ENCODE measurements at places on chromosomes 6 and 20. TPM values are rescaled to one million over a fixed set of nuclear protein-coding genes. Genes with fewer than 3 reads are reported as not detected.

The FLOT1 gene
- polyA plus RNA-seq: 109 TPM

The SLC52A3 gene
- 0.58 TPM for polyA plus RNA-seq

The CCR6 gene
- not detected for polyA plus RNA-seq

The SPTLC3 gene
- polyA plus RNA-seq: 2.3 TPM

The DSP gene
- polyA plus RNA-seq: 3.3 TPM

The TBX18 gene
- polyA plus RNA-seq: 15.9 TPM

The TRAPPC3L gene
- not detected for polyA plus RNA-seq

The NHSL1 gene
- polyA plus RNA-seq: 23.0 TPM

The PARD6B gene
- polyA plus RNA-seq: not detected

The PMEPA1 gene
- 22.7 TPM for polyA plus RNA-seq

The FAM50B gene
- polyA plus RNA-seq: 5.5 TPM

The CASS4 gene
- polyA plus RNA-seq: 8.6 TPM

The ADGRB3 gene
- 0.96 TPM for polyA plus RNA-seq

The CLPSL1 gene
- polyA plus RNA-seq: not detected

The C6orf141 gene
- not detected for polyA plus RNA-seq

The SEL1L2 gene
- not detected for polyA plus RNA-seq

GRCh38 chr6:118746825-118747174 lies 95.4 kb upstream of the CEP85L start:
- DNase-seq: no peak

- DNase-seq: no peak
These were observed 106.9 kb downstream of the TBX18 start for GRCh38 chr6:84657486-84657885.

DNA sequence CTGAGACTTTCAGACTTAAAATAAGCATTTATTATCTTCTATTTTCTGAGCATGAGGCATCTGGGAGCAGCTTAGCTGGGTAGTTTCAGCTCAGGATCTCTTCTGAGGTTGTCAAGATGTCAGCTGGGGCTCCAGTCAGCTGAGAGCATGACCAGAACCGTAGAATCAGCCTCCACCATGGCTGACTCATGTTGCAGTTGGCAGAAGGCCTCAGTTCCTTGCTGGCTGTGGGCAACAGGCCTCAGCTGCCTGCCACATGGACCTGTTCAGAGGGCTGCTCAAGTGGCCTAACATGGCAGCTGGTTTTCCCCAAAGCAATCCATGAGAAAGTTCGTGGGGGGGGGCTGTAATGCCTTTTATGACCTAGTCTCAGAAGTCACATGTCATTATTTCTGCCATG lies 142.3 kb downstream of the LY86 start:
- DNase-seq: no peak

DNA sequence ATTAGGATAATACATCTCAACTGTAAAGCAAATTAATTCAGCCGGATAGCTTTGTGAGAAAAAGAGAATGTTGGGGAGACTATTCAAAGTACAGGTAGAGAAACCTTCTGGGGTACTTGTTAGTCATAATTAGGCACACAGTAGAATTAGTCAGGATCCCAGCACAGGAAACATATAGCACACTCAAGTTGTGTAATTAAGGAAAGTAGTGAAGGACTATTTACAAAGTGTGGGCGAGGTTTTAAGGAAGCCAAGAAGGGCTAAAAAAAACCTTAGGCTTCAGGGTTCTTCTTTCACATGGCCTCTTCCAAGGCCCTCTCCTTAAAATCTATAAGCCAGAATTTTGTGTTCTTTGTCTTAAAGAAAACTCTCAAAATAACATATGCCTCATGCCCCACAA lies 126.7 kb downstream of the RTN4IP1 start:
- no peak for DNase-seq

GRCh38 chr6:1379017-1379787 lies 10.2 kb upstream of the FOXF2 start:
- no peak for DNase-seq

GRCh38 chr6:5729813-5730517 lies 276.8 kb downstream of the NRN1 start:
- no peak for DNase-seq

GRCh38 chr6:138393871-138394783 lies 9.9 kb upstream of the HEBP2 start:
- no peak for DNase-seq

- DNase-seq: no peak
These were observed 67.2 kb upstream of the PTGIS start for GRCh38 chr20:49635166-49635565.

DNA sequence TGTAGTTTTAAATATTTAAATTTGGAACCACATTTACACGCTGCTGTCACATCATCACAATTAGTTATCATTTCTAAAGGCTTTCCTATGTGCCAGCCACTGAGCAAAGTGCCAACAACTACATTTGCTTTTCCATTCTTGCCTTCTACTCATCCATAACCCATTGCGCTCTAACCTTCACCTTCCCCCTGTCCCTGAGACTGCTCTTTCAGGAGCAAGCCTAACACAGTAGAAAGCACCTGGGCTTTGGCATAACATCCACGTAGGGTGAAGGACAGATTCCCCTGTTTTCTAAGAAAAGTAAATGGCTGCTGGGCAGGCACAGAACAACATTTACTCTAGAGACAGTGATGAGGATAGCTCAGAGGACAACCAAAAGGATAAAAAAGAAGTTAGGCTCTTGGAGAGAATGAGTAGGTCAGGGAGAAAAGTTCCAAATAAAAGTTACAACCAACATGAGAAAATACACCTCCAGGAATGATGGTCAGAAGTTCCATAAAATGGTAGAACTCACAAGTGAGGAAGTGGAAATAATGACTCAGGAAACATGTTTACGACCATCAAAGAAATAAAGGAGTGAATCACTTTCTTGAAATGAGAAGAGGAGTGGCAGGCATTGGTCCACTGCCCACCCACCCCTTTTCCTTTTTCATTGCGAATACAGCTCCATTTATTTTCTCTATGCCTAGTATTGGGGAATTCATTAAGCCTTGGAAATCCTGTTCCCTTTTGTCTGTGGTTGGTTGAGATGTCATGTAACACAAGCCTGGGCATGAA lies 77.2 kb downstream of the PFDN4 start:
- DNase-seq: no peak

DNA sequence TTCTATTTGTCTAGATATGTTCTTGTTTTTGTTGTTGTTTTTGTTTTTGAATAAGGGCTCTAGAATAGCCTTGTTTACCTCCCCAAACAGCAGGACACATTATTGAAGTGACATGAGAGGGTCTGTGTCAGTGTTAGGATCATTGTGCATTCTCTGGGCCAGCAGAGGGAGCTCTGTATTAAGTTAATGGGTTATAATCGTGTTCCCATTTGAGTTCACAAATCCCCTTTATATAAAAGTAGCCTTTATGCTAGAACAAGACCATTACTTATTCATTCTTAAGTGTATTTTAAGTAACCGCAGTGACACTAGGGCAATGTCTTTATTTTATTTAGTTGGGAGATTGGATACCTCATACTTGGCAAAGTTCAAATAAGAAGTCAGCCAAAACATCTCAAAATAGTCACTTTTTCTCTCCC lies 44.8 kb downstream of the STK4 start:
- DNase-seq: peak; percentile 52

DNA sequence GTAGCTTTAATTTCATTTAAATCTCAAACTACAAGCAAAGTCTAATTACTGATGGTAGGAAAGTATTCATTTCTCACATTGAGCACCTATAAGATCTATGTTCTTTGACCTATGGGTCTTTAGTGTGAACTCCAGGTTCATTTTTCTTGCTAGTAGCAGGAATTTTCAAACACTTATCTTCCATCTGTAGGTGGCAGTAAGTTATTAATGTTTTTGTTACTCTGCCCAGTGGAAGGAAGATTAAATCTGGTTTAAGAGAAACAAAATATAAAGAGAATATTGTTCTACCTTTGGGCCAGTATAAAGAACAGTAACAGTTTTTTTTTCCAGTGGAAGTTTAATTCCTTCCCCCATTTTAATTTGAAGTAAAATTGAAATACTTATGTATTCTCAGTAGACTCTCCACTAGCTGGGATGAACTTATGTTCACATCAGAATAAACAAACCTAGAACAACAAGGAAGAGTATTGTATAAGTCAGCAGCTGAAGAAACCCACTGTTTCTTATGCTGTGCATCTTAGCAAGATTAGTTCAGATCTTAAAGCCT lies 328.2 kb downstream of the PHF3 start:
- DNase-seq: no peak

GRCh38 chr6:63804381-63804956 lies 168.9 kb downstream of the PHF3 start:
- DNase-seq: no peak

DNA sequence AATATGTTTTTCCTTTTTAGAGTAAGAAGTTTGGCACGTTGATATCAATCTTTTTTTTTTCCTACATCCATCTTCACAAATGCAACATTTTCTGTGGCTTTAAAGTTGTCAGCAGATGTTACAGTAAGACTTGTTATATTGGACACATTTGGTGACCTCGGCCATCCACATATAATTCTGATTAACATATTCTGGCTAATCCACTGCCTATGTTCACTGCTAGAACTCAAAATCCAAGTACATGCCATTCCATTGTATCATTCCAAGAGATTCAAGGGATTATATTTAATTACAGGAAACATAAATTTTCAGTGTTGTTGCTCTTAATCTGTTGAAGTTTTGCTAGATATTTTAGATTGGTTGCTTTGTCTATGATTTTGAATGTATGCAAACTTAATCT lies 367.6 kb downstream of the TENT5A start:
- no peak for DNase-seq

- DNase-seq: no peak
These were observed 132.5 kb downstream of the PREX1 start for GRCh38 chr20:48695255-48695654.

- peak; percentile 4 for DNase-seq
These were observed 118.4 kb downstream of the GRM4 start for GRCh38 chr6:34027445-34027936.

DNA sequence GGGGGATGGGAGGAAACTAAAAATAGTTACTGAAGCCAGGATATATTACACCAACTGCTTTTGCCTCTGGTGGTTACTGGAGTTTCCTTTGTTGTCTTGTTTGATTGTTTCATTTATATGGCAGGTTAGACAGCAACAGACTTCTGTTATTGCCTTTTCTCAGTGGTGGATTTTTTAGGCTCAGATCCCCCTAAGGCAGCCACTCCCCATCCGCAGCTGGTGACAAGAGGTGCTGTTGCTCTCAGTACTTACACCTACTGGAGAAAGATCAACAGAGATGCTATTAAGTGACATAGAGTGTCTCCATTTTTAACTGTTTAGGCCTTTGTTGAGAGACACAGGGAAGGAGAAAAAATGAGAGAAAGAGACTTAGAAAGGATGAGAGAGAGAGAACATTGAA lies 552.1 kb downstream of the PKHD1 start:
- DNase-seq: no peak

DNA sequence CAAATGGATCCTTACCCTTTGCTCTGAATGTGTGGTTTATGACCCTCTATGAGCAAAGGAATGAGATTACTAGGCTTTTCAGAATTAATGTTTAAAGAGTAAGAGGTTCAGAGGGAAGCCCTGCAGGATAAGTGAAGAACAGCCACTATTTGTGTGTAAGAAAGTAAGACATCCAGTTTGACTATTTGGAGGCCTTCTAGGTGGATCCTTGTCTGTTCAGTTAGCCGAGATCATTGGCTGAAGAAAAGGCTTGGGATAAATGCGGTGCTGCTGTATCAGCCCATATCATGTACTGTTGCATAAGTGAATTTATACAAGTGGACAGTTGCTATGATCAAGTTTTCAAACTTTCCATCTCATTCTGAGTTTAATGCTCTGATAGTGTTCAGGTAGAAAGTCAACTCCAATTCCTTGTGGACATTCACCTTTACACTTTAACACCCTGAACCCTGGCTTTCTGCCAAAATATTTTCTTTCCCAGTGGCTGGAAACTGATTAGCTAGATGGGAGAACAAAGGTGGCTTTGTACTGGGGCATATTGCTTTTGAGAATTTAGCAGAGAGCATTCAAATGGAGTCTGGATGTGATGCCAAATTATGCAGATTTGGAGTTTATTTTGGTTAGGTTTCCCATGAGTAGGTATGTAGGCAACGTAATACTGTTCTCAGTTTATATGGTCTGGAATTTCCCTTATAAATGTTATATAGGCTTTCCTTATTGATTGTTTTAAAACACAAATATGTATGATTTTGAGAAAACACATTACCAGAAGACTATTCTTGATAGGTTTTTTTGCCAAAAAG lies 15.0 kb downstream of the PARD6B start:
- no peak for DNase-seq

GRCh38 chr6:43509984-43510826 lies at the start of gene LRRC73:
Gene LRRC73 (minus strand): TSS chr6:43510346. CDS start chr6:43509785, 561 bp downstream.
- DNase-seq: peak; percentile 77

- no peak for DNase-seq
These were observed 35.7 kb upstream of the ZNF391 start for GRCh38 chr6:27352850-27353249.

GRCh38 chr20:46148313-46149208 lies 30.4 kb downstream of the CD40 start:
- no peak for DNase-seq

- DNase-seq: no peak
These were observed 164.8 kb downstream of the MRPL14 start for GRCh38 chr6:43962458-43962857.

DNA sequence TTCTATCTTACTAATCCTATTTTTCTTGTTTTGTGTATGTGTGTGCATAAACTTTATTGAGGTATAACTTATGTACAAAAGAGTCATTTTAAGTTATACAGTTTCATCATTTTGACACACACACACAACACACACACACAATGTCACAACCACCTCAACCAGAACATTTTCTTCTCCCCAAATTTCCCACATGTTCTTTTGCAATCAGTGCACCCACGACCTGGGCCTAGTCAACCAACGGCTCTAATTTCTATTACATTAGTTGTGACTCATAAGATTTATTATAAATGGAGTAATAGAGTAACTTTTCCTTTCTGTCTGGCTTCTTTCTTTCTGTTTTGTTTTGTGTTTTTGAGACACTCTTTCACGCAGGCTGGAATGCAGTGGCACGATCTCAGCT lies 9.8 kb upstream of the POM121L2 start:
- no peak for DNase-seq

DNA sequence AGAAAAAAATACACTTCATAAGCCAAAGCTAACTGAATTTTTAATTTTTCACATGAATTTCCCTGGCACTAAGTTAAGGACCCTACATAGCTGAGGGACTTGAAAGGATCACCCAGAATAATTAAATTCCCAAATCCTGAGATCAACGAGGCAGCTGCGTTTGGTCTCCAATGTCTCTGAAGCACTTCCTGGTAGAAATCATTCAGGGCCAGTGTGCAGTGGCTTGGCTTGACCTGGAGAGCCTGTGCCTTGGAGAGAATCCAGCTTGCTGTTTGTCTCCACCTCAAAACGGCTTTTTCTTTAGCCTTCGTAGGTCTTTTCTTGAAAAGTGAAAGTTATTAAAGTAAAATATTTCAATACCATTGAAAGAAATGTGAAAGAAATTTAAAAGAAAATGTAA lies 92.4 kb downstream of the SMOC2 start:
- DNase-seq: no peak

- DNase-seq: no peak
These were observed 45.7 kb downstream of the ILRUN start for GRCh38 chr6:34650823-34651222.

DNA sequence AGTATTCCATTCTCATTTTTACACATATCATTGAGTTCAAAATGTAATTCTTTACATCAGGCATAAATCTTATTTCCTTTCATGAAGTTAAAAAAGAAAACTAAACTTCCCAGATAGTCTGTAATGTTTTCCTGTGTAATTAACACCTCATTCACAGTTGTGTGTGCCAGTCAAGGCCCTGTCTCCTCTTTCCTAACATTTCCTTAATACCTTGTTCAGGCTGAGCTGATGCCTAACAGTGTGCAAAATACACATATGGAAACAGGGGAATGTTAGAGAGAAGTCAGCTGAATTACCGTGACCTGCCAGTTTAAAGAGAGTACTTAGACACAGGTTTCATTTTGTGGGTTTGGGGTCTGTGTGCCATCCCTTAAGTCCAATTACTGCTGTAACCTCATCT lies 208.7 kb downstream of the COL9A1 start:
- DNase-seq: no peak
